ENCODE measurements at places on chromosomes 5 and 9.

DNA sequence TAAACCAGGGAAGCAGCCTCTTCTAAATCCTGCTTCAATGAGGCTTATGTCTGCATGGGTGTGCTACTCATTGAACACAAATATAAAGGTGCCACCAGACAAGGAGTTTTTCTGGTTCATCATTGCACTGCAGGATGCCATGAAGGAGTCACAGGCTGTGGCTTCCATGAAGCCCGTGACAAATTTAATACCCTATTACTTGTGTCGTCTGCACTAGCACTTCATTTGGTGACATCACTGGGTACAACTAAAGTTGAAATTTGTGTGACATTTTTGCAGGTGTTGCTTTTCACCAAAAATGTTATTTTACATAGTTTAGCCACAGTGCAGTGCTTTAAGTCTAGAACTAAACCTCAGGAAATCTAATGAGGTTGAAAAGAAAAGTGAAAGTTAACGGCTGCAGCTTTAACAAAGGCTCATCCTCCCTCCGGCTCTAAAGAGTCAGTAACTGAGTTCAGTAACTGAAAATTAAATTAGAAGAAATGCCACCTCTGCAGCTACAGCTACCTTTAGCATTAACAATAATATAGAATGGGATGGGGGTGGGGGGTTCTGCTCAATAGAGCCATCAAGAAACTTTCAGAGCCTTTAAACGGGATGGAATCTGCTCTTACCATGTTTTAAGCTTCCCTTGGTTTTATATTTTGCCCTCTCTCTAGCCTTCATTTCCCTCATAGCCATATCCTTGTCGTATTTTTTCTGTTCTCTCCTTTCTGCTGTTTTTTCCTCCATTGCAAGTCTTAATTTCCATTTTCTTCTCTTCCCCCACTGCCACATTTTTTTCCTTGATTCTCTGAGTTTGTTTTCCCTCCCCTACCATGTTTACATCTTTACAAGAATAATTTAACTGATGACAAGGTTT lies 233.8 kb upstream of the TMEM161B start:
- DNase-seq, result no peak

DNA sequence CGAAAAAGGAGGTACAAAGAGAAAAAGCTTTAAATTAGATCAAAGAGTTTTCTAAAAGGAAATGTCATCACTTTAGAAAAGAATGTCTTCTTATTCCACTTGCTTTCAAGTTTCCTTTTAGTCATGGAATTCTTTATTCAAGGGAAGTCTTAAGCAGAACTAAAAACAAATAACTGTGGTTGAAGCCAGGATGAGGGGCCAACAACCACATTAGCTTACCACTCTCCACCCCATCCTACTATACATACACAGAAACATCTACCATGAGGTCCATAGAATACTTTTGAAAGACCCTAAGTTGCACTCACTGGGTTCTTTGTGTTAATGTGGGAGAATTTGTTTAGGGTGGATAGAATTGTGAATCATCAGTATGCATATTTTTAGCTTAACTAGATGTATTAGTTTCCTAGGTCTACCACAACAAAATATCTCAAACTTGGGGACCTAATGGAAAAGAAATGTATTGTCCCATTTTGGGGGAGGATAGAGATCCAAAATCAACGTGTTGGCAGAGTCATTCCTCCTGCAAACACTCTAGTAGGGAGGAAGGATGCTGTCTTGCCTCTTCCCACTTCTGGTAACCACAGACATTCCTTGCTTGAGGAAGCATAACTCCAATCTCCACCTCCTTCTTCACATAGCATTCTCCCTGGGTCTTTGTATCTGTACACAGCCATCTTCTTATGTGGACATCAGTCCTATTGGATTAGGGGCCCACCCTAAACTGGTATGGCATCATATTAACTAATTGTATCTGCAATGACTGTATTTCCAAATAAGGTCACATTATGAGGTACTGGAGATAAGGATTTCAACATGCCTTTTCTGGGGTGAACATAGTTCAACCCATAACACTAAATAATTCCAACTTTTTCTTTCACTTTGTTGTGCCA lies 239.4 kb downstream of the LURAP1L start:
- DNase-seq, result peak; percentile 69

DNA sequence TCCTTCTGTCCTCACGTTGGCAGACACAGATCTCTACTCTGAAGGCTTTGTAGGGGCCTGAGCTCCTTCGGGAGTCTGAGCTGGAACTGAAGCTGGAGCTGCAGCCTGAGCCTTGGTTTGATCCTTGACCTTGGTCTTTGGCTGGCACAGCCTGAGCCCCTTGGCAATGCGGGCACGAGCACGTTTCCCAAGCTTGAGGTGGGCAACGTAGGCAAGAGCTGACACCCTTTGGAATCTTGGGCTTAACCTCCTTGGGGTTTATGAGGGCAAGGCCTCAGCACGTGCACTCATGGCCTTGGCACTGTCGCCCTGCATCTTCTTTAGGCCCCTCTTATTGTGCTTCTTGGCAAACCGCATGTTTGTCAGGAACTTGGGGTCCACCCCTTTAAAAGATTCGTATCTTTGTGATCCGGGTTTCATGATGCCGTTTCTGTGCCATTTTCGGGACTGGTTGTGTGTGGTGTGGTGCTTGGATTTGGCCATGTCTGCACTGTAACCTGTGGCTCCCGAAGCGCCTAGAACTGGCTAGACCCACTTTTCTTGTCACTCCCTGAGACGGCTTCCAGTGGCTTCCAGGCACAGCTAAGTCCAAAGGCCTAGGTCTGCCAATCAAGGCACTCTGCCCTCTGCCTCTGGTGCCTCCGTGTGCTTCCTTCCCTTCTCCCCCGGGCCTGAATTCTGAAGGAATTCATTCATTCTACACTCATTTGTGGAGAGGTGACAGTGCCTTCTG lies 1.4 kb downstream of the SUSD1 start:
- no peak for DNase-seq

- DNase-seq, result no peak
Measured at GRCh38 chr5:145586661-145587307, 248.4 kb downstream of the PRELID2 start.

DNA sequence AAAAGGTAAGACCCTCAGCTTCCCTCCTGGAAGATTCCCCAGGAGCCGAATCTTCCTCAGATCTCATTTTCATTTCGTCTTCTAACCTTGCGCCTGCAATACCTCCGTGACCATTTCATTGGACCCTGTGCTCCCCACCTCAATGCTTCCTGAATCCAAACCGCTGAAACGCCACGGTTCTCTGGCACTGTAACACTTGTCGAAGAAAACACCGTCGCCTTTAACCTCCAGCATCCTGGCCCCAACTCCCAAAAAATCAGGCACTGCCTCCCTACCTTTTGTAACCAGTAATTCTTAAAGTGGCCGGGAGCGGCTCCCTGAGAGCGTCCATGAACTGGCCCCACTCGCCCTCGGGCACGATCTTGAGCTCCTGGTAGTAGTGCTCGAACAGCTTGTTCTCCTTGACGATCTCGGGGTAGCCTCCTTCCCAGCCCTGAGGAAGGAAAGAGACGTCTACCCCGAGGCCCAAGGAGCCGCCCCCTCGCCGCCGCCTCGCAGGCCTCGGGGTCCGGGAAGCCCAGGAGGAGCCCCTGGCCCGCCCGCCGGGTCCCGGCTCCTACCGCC lies 438 bp downstream of the NSUN2 start:
- no peak for DNase-seq

Measured in fibroblast of skin of abdomen (primary cell).